ENCODE measurements at places on chromosomes 6 and 20.

GRCh38 chr6:70380252-70380651, 33.1 kb upstream of the FAM135A start:
- DNase-seq, result no peak

GRCh38 chr20:33551778-33552177, 61.9 kb downstream of the CBFA2T2 start:
- DNase-seq, result no peak

GRCh38 chr20:17655865-17656479, 26.1 kb downstream of the RRBP1 start:
- no peak for DNase-seq

- DNase-seq, result no peak
Measured at GRCh38 chr20:4787069-4787468, 65.4 kb downstream of the PRND start.

- DNase-seq, result no peak
Measured at GRCh38 chr20:1688886-1689538, 31.4 kb upstream of the SIRPG start.

GRCh38 chr20:50110141-50111047, 2.6 kb downstream of the UBE2V1 start:
- peak; percentile 52 for DNase-seq

DNA sequence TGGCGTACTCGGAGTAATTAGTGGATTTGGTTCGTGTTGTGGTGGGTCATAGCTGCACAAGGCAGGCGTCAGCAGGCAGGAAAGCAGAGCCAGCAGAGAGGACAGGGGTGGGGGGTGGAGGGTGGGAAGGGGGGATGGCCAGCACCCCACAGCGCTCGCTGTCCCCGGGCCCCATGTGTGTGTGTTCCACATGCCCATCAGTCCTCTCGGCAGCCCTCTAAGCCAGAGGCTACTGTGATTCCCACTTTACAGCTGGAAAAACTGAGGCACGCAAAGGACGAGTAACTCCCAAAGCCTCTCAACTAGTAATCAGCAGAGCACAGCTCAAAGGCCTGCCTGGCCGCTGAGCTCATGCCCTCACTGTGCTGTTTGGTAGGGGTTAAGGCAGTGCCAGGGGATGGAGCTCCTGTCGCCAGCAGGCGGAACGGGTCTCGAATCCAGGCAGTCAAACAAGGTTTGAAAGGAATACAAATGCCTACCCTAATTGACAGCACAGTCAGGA, 175.2 kb downstream of the ZDHHC14 start:
- DNase-seq, result no peak

- no peak for DNase-seq
Measured at GRCh38 chr20:50211091-50211490, 20.5 kb downstream of the CEBPB start.

GRCh38 chr6:85641522-85641896, 1.2 kb downstream of the SYNCRIP start:
- DNase-seq, result no peak

DNA sequence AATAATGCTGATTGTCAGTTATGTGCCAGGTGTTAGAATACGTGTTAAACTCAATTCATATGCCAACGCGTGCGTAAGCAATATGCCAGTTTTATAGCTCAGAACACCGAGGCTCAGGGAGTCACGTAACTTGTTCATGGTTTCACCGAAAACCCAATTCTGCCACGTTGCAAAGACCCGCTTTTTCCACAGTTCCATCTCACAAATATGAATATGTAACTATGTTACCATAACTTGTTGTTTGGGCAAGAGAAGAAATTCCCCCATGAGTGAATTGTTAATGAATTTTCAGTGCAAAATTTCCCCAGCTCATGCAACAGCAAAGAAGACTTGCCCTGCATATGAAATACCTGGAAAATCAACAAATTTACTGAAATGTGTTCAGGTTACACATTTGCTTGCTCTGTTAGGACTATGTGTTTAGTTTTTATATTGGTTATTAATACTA, 30.1 kb downstream of the SF3B5 start:
- no peak for DNase-seq

DNA sequence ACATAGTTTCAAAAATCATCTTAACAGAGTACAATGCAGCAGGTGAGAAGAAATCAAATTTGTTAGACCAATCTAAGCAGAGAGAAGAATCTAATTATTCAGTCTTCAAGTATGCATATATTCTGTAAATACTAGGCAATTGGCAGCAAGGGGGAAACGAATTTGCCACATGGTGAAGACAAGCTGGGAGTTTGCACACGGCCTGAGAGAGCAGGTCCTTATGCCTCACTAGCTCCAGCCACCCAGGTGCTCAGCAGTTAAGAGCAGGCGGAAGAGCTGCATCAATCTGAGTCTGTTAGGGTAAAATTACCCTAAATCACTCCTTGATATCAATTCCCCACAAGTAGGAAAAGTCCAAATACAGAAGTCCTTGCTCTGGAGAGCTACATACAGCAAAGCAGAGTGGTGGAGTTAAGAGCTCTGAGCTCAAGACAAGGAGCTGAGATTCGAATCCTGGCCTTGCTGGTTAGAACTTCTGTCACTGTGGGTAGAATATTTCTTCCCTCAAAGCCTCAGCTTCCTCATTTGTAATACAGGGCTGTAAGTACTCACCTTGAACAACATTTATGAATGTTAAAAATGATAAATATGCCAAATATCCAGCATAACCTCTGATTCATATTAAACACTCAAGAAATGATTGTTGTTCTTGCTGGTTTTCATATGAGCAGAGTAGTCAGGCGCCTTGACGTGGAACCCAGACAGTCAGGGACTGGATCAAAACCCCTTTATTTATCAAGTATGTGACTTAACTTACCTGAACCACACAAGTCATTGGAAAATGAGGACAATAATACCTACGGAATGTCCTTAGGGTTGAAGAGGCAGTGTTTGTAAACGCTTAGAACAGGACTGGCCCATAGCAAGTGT, 444.2 kb downstream of the CDH26 start:
- no peak for DNase-seq

DNA sequence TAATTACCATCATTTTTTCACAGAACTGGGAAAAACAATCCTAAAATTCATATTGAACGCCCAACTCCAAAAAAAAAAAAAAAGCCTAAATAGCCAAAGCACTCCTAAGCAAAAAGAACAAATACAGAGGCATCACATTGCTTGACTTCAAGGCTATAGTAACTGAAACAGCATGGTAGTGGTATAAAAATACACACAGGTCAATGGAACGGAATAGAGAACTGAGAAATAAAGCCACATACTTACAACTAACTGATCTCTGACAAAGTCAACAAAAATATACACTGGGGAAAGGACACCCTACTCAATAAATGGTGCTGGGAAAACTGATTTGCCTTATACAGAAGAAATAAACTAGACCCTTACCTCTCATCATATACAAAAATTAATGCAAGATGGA, 89.6 kb downstream of the MRAP2 start:
- no peak for DNase-seq

DNA sequence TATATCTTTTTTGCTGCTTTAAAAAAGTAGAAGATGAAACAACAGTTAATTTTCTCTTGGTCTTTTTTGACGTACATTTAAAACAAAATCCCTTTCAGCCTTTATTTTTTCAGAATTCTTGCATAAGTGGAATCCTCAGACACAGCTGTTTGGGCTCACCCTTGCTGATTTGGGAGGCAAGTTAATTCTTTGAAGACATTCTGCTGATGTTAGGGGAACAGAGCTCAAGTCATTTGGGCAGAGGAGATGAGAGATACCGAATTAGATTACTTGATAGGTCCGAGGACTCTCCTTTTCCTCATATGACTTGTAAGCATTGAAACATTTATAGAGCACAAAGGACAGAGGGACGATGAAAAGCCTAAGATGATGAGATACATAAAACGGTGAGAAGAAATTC, 567.9 kb upstream of the CITED2 start:
- DNase-seq, result no peak

- peak; percentile 78 for DNase-seq
Measured at GRCh38 chr6:26240157-26241032, 124.6 kb upstream of the BTN3A2 start.

DNA sequence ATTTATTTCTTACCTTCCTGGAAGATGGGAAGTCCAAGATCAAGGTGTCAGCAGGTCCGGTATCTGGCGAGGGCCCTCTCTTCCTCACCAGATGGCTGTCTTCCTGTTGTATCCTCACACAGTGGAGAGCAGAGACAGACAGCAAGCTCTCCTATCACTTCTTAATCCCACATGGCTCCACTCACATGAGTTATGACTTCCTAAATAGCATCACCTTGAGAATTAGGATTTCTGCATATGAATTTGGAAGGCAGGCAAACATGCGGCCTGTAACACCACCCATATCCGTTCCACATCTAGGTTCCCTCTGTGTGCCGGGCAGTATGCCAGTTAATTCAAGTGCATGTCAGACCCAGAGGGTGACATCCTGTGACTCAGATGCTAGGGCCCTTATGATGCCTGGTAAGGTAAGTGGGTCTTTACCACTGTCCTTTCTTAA, 2.1 kb downstream of the RAET1E start:
- no peak for DNase-seq

- no peak for DNase-seq
Measured at GRCh38 chr6:147551976-147552375, 43.5 kb downstream of the SAMD5 start.

DNA sequence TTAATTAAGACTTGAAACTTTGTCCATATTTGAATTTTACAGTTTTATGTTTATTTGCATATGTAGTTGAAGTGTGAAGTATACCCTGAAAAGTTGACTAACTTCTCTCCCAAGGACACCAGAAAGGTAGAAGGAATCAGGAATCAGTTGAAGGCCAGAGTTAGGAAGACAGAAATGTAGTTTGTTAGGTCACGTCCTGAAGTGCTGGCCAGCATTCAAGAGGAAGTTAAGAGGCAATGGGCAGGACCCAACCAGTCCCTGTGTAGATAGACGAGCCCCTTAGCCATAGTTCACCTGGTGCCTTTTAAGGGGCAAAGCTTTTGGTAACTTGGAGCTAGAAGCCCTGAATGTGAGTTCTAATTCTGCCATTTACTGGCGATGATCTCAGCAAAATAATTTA, 250.4 kb upstream of the KCNQ5 start:
- no peak for DNase-seq

DNA sequence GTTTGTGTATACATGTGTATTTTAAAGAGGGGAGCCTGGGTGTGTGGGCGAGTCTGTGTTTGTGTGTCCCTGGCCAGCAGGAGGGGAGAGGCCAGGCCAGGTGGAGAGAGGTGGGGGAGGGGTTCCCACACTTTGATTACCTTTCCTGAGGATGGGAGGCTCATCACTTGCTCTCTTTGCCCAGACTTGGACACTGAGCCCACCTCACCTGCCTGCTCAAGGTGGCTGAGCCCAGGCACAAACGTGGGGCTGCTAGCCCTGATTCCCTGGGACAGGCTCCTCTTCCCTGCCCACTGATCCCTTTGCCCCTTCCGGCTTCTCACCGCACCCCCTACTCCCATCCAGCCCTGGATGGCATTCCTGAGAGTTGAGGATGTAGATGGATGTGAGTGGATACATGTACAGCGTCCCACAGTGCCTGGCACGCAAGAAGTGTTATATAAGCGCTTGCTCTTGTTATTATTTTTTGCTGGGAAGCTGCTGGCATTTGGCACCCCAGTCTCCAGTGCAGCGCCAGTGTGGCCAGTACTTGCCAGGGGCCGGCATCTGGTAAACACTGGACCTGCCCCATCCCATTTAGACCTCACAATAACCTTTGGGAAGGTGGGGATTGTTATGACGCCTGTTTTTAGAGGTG, 2.7 kb downstream of the CEBPB start:
- DNase-seq, result no peak

DNA sequence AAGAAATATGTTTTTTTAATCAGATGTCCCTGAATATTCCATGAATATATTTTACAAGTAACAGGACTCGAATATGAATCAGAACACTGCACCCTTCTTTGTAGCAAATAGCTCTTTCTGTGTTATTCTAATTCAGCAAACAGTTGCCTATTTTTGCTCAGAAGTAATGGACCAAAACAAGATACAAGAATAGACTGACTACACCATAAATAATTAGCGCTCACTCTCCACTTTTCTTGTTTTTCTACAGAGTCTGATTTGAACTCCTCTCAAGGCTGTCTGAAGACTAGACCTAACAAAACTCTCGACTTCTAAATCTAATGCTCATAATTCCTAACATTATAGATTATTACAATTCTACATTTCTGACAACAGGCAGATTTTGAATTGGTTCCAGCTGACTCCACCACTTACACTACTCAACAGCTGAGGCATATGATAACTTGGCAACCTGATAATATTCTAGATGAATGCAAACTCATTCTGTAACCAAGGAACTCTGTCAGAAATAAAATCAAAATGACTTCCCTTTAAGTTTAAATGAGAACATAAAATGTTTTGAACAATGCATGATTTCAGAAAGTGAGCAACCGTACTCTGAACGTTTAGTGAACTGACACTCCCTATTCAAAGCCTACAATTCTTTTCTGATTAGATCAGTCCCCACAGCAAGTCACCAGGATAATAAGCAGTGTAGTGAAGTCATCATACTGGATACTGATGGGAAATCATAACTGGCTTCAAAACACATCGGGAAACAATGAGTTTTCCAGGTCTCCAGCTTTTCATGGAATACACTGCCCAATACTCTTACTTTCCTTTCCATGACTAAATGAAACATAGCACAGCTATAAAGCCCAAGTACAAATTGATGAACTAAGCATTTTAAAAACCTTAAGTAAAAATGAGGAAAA, 114.2 kb upstream of the BEND6 start:
- no peak for DNase-seq

- no peak for DNase-seq
Measured at GRCh38 chr20:48192109-48192508, 406.8 kb upstream of the SULF2 start.

- DNase-seq, result no peak
Measured at GRCh38 chr6:57224769-57225515, 2.8 kb upstream of the RAB23 start.

GRCh38 chr20:40797425-40797824, 108.4 kb upstream of the MAFB start:
- no peak for DNase-seq

DNA sequence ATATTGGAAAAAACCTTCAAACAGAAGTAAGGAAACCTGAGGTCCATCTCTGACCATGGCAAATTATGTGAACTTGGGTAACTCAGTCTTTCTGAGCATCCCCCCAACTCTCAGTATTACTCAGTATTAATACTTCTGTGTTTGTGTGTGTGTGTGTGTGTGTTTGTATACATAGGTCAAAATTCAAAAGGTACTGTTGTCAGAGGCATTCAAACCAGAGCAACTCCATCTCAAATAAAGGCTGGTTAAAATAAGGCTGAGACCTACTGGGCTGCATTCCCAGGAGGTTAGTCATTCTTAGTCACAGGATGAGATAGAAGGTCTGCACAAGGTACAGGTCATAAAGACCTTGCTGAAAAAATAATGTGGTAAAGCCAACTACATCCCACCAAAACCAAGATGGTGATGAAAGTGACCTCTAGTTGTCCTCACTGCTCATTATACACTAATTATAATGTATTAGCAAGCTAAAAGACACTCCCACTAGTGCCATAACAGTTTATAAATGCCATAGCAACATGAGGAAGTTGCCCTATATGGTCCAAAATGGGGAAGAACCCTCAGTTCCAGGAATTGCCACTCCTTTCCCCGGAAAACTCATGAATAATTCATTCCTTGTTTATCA, 33.3 kb upstream of the SLC22A16 start:
- DNase-seq, result no peak

Data from activated T-helper 1 cell treated with anti-CD3 and anti-CD28 coated beads, Interleukin-12 subunit alpha, Interleukin-12 subunit beta, Interleukin-2, Interleukin-4 antibody, amounts not matched to agents 30 ng/mL and 10 ng/mL and 1 ng/mL, durations not matched to agents 14 hours and 24 hours and 36 hours (primary cell).